ENCODE measurements at places on chromosomes 7 and 10. TPM values are rescaled to one million over a fixed set of nuclear protein-coding genes. Genes with fewer than 3 reads are reported as not detected.

- no peak for DNase-seq
These were observed 38.9 kb upstream of the CPXM2 start for GRCh38 chr10:123930340-123931001.

DNA sequence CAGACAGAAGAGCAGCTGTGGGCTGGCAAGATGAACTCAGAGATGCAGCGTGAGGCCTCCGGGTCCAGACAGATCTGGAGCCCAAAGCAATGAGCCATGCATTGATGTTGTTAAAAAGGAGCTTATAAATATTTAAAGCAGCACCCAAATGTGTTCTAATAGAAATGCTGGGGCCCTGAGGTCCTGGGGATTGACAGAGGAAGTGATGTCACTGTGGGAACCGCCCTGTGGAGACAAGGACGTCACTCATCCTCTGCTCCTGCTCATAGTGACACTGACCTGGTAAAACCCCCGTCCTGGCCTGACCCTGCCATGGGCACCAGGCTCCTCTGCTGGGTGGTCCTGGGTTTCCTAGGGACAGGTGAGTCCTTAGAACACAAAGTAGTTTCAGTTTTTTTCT lies 197.0 kb upstream of the PRSS58 start:
- DNase-seq: peak; percentile 51

GRCh38 chr10:132743925-132744490 lies 41.9 kb downstream of the NKX6-2 start:
- no peak for DNase-seq

DNA sequence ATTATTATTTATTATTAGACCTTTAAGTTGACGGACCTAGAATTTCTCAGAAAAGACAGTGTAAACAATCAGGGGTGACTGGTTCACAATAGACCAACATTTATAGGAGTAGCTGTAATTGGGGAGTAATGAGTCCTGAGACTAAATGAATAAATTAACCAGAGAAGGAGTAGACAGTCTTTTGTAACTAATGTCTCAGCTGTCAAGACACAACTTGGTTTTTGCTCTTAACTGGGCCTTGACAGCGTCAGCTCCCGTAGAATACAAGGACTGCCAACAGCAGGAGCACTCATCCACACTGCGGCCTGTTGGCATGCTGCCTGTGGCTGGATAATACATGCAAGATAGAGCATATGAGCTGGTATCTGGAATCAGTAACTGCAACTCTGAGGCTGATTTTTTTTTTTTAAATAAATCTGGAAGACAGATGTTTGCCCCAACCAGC lies 123.9 kb downstream of the CACNA2D1 start:
- no peak for DNase-seq

- no peak for DNase-seq
These were observed 404.9 kb downstream of the GLRX3 start for GRCh38 chr10:130541090-130541489.

DNA sequence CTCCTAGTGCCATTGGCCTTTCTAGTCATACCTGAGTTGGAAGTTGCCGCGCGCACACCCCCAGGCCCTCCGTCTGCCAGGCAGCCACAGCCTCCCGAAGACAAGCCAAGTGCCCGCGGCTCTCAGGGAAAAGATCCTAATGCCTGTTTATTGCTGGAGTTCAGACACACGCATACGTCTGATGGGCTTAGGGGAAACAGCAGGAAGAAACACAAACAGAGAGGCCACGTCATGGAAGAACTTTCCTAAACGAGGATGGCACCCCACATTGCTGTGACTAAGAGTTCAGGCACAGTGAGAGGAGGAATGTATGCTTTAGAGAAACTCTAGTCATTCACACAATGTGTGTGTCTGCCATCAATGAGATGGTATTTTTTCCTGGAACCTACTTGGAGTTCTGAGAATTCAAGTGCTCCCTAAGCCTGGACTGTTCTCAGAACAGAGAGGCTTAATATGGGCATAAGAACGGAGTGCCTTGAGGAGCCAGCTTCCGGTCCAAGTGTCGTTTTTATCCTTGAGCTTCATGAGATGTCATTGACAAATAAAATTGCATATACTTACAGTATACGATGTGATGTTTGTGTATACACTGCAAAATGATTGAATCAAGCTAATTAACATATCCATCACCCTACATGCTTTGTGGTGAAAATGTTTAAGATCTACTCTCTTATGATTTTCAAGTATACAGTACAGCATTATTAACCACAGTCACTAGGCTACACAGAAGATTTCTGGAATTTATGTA lies 11.6 kb upstream of the RBP3 start:
- no peak for DNase-seq

GRCh38 chr10:74624501-74624900 lies 201.9 kb upstream of the KAT6B start:
- DNase-seq: no peak

GRCh38 chr7:104548861-104549260 lies 220.5 kb downstream of the LHFPL3 start:
- DNase-seq: no peak

DNA sequence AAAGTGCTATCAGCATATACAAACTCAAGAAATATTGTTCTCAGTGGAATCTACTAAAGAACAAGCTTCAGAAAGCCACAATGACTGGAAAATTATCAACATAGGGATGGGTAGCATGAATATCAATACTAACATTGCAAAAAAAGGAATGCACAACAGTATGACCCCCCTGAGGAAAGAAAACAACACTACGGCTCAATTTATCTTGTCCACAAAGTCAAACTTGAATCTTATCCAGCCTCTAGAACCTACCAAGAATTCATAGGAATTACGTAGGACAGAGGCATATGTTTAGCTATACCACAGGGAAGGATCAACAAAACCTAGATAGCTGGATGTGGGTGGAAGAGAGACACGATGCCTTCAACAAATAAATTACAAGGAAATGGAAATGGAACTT lies 54.6 kb downstream of the AGMO start:
- DNase-seq: no peak

GRCh38 chr10:52284416-52285013 lies 29.6 kb upstream of the DKK1 start:
- DNase-seq: no peak

- no peak for DNase-seq
These were observed 200.7 kb downstream of the RAPGEF5 start for GRCh38 chr7:22156205-22156604.

GRCh38 chr7:129225206-129225930 lies 538 bp downstream of the AHCYL2 start:
- DNase-seq: peak; percentile 86

DNA sequence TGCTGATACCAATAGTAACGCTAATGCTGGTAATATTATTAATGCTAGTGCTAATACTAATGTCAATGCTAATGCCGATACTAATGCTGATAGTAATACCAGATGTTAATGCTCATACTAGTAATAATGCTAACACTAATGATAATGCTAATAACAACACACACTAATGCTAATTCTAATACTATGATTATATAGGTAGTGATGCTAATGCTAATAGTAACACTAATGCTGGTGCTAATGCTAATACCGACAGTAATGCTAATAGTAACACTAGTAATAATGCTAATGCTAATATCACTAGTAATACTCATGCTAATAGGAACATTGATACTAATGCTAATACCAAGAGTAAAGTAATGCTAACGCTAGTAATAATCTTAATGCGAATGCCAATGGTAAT lies 406.4 kb upstream of the RNF32 start:
- no peak for DNase-seq

- no peak for DNase-seq
These were observed 831 bp downstream of the ZKSCAN5 start for GRCh38 chr7:99505324-99505662.

GRCh38 chr10:62264702-62265436 lies 3.8 kb downstream of the RTKN2 start:
- no peak for DNase-seq

DNA sequence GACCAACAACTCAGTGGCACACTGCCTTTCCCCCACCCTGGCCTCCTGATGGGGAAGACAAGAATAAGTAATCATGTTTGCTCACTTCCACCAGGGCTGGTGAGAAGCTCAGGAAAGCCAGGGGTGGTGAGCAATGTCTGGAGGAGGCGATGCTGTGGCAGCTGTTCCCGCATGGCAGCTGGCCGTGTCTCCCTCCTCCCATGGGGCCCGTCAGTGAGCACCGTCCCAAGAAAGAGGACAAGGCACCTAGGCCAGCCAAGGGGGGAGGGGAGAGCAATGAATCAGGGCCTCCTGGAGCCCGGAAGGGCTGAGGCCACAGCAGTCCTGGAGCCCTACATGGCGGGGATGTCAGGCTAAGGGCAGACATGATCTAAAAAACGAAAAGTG lies 69.2 kb upstream of the INSIG1 start:
- no peak for DNase-seq

- DNase-seq: no peak
These were observed 221.8 kb upstream of the TMEM72 start for GRCh38 chr10:44689368-44689767.

- DNase-seq: no peak
These were observed 145.3 kb downstream of the SFMBT2 start for GRCh38 chr10:7265396-7266123.

GRCh38 chr7:134847851-134848588 lies 68.6 kb downstream of the CALD1 start:
- no peak for DNase-seq

DNA sequence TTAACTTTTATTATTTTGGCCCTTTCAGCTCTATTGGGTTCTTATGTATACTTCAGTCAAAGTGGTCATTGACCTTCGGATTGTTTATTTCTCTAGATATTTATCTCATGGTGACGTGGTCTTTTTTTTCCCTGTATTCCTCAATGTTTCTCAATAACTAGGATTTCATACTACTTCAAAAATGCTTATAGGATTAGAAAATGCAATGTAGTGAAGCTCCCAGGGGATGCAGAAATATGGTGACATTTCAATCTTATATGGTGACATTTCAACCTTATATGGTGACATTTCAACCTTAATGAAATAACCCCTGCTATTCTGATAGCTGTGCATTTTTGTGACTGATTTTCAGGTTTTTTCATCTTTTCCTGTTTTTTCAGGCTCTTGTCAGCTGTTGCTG lies 51.4 kb downstream of the CHRM2 start:
- DNase-seq: no peak

- no peak for DNase-seq
These were observed 16.7 kb downstream of the PRTFDC1 start for GRCh38 chr10:24935504-24936292.

GRCh38 chr10:58667658-58668310 lies 155.1 kb downstream of the BICC1 start:
- DNase-seq: no peak

GRCh38 chr7:20312562-20312961 lies 18.1 kb upstream of the ITGB8 start:
- DNase-seq: no peak

GRCh38 chr7:8200316-8200715 lies 61.7 kb downstream of the ICA1 start:
- DNase-seq: no peak

DNA sequence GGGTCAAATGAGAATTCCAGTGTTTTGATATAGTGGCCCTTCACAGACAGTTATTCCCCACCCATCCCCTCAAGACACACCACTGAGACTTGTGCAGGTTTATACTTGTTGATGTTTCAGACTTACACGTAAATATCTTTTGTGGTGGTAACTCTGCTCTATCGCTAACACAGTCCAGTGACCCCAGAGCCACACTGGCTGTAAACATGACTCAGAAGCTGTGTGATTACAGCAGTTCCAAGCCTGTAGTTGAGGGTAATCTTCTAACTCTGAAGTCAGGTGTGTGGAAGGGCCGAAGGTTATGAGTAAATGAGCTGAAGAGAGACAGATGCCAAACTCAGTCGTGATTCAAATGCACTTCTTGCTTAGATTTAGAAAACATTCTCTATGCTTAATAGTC lies 19.4 kb downstream of the NOBOX start:
- DNase-seq: peak; percentile 21

DNA sequence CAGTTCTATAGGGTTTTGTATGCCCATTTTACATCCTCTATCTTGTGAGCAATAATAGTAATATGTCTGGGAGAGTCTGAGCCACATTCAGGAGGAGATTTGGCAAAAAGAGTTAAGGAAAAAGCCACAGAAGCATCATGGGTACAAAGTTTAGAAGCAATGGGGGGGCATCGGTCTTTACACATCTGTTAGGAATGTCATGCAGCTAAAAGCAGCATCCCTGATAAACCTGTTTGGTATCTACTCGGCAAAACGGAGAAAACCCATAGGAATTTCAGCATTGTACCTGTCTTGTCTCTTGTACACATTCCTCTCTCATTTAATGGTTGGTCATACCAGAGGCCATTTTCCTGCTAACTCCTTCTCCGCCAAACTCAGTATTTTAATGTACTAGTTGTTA lies 12.5 kb upstream of the HERPUD2 start:
- DNase-seq: no peak

DNA sequence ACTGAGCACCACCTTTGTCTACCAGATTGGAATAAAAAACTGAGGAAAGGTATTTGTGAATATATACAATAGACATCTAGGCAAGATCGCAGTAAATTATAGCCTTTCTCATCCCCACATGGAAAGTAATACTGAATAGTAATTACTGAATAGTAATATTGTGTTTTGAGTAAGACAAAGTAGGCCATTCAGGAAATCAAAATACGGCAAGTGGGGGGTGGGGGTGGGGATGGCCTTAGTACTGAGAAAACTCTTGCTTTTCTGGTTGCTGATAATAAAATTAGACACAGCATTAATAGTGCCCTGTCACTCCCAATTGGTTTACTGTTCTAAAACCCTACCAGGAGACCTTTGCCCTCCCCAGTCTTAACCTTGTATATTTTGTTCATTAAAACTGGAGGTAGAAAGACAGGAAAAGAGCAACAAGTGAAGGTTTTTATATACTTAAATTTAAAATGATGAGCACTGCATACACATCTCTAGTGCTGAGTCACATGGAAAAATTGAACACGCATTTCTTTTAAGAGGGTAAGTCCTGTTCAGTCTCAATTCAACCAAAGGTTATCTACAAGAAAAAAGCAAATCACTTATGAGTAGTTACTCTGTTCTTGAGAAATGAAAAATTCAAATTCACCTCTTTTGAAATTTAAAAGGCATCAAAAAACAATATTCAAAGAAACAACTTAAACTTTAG lies 65.6 kb downstream of the IGF2BP3 start:
- no peak for DNase-seq

EPO gene
- total RNA-seq: not detected

PTPN20 gene
- total RNA-seq: not detected

AEBP1 gene
- 781 TPM for total RNA-seq

OR2A1 gene
- not detected for total RNA-seq

ACSM6 gene
- not detected for total RNA-seq

GDF2 gene
- not detected for total RNA-seq

CACUL1 gene
- total RNA-seq: 37.5 TPM

UNC5B gene
- 13.0 TPM for total RNA-seq

SPRN gene
- 2.2 TPM for total RNA-seq

INMT gene
- total RNA-seq: 1.5 TPM

PKD2L1 gene
- total RNA-seq: not detected

SP4 gene
- 9.6 TPM for total RNA-seq

KIF11 gene
- 9.2 TPM for total RNA-seq

Data from osteocyte (in vitro differentiated cells).